ENCODE measurements at places on chromosomes 12 and 14.

- no peak for DNase-seq
Measured at GRCh38 chr14:24390701-24391468, 7.9 kb upstream of the NYNRIN start.

GRCh38 chr12:98788396-98788795 lies 143.3 kb downstream of the APAF1 start:
- no peak for DNase-seq

- no peak for DNase-seq
Measured at GRCh38 chr14:52051871-52052270, 17.0 kb downstream of the NID2 start.

GRCh38 chr14:71244341-71244740 lies 337.1 kb downstream of the PCNX1 start:
- no peak for DNase-seq

DNA sequence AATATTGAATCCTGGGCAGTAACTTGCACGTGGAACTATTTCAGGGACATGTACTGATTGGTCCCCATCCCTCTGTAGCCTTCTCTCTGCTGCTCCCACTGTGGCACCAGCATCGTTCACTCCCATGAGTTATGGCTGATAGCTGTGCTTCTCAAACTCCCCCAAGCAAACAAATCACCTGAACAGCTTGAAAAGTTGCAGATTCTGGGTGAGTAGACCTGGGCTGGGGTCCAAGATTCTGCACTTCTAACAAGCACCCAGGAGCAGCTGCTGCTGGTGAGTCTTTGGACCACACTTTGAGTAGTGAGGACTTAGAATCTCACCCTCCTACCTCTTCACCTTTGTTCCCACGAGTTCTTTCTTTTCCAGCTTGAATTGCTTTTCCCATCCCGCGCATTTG lies 49.4 kb upstream of the ZFP36L1 start:
- peak; percentile 60 for DNase-seq

- DNase-seq = no peak
Measured at GRCh38 chr12:28851781-28852180, 297.3 kb upstream of the FAR2 start.

DNA sequence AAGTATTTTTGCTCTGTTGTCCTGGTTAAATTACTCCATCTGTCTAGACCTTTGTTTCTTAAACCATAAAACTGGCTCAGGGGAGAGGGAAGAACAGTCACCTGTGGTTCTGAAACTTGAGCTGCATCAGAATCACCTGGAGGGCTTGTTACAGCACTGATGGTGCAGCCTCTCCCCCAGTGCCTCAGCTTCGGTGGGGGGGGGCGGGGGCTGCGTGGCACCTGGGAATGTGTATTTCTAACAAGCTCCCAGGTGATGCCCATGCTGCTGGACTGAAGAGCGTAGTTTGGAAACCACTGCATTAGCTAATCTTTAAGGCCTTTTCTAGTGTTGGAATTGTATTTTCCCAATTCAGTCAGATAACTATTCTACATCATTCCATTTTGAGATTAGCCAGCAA lies 42.7 kb downstream of the GPHB5 start:
- DNase-seq = no peak

- DNase-seq = no peak
Measured at GRCh38 chr12:66584673-66585072, 94.2 kb downstream of the GRIP1 start.

GRCh38 chr14:63421226-63421625 lies 102.5 kb upstream of the GPHB5 start:
- no peak for DNase-seq

GRCh38 chr14:50967790-50968189 lies 23.5 kb upstream of the PYGL start:
- no peak for DNase-seq

DNA sequence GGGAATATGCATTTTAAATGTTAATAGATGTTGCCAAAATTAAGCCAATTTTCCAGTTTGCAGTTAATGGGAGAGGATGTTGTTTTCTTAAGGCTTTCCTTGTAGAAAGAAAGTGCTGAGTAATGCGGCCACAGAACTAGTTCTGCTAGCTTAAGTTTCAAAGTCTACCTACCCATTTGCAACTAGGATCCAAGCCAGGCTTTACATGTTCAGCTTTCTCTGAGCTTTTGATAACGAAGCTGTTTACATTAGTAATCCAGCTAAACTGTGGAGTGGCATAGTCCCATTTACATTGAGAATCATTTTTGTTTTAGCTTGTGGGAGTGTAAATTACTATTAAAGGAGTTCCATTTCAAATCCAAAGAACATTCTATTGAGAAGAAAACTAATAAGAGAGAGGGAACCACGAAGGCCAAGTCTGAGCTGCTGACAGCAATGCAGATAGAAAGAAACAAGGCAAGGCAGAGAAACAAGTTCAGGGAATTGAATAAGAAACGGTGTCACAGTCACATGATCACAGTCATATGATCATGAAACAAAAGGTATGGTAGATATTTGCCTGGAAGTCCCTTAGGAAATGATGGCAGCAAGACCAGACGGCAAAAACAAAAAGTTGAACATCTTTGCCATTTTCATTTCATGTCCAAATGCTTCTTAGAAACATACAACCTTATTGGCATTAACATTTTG lies 274.9 kb downstream of the PAWR start:
- no peak for DNase-seq

- no peak for DNase-seq
Measured at GRCh38 chr12:89777733-89778379, 69.2 kb upstream of the ATP2B1 start.

GRCh38 chr12:62724285-62724684 lies 210.7 kb downstream of the PPM1H start:
- no peak for DNase-seq

GRCh38 chr12:7994731-7995205 lies 37.7 kb upstream of the FOXJ2 start:
- DNase-seq = no peak

DNA sequence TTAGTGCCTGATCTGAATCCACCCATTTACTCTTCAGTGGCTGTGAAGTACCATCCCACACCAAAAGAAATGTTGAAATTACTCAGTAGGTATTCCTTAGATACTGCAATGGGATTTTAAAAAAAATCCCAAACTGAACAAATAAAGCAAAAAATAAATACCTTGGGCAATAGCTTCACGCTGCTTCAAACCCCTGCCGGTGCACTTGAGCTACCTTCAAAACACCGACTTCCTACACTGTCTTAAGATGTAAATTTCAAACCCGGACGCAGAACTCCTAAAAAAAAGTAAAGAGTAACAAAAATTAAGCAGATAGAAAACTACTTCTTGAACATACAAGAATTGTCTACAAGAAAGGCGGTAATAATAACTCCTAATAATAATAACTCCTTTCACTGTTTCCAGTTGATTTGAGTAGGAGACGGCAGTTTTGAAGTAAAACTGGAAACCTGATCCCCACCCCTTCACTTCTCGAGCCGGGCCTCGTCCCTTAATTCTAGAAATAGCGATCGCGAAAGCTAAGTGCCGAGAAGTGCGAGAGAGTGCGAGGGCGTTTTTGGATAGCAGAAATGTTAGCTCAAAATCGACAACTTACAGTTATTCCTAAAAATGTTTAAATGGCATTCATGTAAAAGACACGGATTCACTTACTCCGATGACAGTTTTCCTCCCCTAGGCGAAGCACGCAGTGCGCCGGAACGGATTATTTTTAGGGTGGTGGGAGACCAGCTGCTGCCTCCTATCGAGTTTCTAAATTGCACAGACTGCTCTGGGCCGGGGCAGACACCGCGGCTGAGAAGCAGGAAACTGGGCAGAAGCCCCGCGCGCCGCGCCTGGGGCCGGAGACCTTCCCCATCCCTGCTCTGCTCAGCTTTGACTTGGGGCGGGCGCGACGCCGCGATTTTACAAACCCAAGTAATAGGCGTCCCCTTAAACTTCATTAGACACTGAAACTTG lies at the start of gene ABCC9:
ABCC9 (minus strand) TSS at position 878 of the 957 bp plus-strand sequence. CDS start 4,752 bp downstream, outside the sequence.
- DNase-seq = peak; percentile 72

GRCh38 chr14:75518625-75519024 lies 3.6 kb upstream of the BATF start:
- DNase-seq = no peak

GRCh38 chr12:112214064-112214463 lies 88.7 kb downstream of the TRAFD1 start:
- DNase-seq = no peak

DNA sequence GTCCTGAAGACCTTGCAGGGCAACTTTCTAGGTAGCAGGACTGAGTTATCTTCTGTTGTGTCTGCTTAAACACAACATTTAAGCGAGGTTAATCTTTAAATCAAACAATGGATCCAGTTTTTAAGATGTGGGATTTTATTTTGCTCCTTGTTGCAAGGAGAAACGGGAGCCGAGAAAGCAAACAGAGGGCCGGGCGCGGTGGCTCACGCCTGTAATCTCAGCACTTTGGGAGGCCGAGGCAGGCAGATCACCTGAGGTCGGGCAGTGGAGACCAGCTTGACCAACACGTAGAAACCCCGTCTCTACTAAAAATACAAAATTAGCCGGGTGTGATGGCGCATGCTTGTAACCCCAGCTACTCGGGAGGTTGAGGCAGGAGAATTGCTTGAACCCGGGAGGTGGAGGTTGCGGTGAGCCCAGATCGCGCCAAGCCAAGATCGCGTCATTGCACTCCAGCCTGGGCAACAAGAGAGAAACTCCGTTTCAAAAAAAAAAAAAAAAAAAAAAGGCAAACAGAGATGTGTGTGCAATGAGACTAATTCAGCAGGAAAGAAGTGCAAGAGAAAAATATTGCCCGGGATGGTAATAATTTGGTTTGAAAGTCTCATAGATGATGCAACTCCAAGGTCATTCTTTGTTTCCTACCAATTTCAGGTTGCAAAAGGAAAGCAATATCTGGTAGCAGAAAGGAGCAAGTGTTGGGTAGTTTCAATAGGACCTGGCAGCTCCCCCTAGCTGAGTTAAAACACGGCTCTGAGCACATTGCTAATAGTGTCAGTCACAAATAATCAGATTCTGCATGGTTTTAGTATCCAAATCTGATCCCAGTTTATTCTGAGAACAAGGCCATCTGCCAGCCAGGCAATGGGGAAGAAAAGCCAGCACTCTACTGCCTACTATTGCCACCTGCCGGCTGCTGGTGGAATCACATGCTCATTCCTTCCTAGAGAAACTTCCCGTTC lies 141.4 kb downstream of the PPM1H start:
- DNase-seq = peak; percentile 79

DNA sequence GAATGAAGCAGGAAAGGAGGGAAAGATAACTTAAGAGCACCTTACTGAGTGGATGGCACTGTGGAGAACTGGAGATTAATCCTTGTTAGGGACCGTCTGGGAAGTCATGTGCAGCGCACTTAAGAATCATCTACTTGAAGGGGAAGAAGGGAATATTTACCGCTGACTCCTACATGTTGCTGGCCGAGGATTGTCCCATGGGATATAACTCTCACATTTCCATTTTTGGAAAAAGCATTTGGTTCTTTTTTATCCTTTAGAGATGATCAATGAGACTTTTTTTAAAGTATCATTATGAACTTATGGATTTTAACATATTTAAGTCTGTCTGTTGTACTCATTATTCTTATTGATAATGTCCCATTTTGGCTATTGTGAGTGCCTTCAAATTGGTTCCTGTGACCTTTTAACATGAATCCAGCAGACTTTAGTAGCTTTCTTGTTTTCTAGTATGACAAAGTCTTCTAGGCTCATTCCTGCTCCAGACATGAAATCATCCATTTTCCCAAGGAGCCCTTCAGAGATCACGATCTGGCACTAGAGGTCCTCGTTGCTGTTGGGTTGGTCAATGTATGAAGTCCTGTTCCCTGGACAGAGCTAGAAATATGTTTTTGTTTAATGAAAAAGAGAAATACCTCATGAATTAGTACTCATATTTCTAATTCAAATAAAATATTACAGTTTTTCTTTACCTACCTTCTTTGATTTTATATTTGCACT lies 20.2 kb upstream of the FAM234B start:
- no peak for DNase-seq

GRCh38 chr12:57754411-57755193 lies at the start of gene MARCHF9:
MARCHF9 (plus strand) TSS chr12:57755103; CDS start chr12:57755529, 426 bp downstream.
- DNase-seq = peak; percentile 24

DNA sequence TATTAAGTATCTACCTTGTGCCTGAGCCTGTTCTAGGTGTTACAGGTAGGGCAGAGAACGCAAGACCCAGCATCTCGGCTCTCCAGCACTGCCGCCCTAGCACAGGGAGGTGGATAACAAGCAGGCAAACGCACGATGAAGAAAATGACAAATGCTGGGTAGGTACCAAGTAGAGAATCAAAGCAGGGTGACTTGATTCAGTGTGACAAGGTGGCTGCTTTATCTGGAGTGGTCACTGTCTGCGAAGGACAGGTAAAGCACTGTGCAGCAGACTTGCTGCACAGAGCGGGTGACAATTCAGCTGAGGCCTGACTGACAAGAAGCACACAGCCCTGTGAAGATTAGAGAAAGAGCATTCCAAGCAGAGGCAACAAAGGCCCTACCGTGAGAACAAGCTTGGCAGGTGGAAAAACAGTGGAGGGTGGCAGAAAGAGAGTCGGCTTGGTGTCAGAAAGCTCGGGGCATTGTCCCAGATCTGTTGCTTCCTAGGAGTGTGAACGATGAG lies 12.9 kb downstream of the PRKCH start:
- DNase-seq = no peak
